ENCODE measurements at places on chromosomes 1 and 21. TPM values are rescaled to one million over a fixed set of nuclear protein-coding genes. Genes with fewer than 3 reads are reported as not detected.

DNA sequence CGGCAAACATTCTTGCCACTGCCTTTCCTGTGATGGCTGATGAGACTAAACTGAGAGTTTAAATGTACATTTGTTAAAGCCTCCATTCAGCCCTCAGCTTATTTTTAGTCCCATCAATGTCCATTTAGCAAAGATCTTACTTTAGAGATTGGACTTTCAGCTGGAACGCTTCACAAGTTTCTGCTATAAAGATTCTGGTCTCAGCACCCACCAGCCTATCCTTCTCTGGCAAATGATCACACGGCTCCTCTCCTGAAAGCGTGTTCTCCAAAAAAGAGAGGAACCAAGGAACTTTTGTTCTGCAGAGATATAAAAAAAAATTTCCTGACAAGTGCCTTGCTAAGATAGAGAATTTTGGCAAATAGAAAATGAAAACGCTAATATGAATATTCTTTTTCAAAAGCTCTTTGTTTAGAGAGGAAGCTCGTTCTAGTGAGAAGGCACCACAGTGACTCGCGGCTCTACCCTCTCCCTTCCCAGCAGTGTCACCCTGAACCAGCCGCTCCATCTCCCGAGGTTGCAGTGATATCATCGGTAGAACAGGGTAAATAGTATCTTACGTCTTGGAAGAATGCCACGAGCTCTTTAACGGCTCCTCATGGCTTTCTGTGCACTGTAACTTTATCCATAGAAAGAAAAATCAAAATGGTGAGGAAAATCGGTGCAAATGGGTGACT, 200.2 kb downstream of the APP start:
- no peak for DNase-seq

TMEM234 gene
- total RNA-seq: 22.3 TPM

GSTM1 gene
- not detected for total RNA-seq

OPRD1 gene
- not detected for total RNA-seq

DNA sequence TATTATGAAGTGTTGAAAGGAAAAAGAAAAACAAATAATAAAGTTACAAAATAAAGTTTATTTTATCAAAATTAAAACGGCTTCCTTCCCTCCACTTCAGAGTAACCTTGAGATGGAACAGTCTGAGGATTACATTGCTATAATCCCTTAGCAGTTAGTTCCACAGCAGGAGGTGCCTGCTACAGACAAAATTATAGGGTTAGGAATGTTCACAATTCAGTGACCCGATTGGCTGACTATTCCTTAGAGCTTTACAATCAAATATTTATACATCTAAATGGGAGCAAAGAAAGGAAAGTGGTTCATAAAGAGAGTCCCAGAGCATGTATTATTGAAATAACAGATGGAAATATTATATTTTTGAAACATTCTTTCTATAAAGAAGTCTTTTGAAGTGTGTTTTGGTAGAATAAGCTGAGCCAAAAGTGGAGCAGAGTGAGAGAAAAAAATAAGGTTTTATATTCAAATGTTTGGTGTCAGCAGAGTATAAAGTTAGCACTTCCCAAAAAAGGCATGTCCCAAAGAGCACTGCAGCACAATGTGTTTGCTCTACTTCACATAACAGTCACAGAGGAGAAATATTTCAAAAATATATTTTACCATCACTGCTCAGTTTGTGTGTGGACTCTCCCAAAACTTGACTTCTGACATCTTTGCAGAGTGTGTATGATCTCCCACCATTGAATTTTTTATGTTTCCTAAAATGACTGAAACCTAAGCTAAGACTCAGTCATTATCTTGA, 71.4 kb upstream of the GORAB start:
- DNase-seq: no peak

LRRN2 gene
- 3.2 TPM for total RNA-seq

DNA sequence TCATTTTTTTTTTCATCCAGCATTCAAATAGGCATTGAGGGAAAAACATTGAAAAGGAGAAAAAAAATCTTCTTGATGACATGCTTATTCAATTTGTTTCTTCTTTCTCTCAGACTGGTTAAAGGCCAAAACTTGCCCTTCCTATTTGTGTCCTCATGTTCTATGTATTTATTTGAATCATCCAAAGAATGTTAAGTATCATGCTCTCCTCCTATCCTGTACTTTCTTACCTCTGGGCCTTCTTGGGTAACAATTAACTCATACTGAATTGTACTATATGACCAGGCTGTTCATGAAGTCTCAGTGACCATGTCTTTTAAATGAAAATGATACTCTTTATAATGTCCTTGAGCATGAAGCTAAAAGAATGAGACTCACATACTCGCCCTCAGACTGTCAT, 36.5 kb upstream of the DENND1B start:
- no peak for DNase-seq

- DNase-seq: no peak
Measured at GRCh38 chr1:166978821-166979220, 3.5 kb upstream of the ILDR2 start.

DNA sequence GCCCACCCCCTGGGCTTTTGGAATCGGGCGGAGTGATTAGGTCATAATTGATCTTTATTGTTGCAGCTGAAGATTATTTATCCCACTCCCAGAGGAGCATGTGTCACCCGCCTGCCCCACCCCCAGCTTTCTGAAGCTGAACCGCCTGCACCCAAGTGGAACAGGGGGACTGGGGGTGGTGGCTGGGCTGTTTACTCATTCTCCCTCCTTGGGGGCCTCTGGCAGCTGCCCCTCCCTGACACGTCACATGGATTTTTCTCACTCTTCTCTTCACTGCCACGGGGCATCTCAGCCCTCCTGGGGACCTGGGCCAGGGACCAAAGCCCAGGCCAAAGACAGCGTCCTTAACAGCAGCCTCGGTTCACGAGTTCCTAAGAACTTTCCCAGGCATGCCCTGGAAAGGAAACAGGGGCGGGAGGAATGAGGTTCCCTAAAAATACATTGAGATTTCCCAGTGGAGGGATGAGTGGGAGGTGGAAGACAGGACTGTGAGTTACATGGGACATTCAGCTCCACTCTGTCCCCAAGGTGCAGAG, 31.6 kb upstream of the SOX13 start:
- peak; percentile 48 for DNase-seq

DNA sequence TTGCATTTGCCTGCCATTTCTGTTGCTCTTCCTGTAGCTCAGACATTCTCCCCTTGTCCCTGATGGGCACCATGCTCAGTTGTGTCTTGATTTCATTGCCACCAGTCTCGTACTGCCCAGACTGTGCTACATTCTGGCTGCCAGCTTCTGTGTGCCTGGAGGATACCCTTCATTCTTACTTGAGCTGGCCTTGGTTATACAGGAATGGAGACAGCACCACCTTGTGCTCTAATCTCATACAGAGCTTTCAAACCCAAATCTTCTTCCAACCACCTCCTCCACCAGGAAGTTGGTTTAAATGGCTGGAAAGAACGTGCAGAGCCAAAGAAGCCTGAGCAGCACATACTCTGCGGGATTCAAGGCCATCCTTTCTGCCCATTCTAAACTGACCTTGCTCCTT, 165.3 kb downstream of the SLC35F3 start:
- no peak for DNase-seq

GRCh38 chr1:115329965-115330364, 8.1 kb downstream of the NGF start:
- no peak for DNase-seq

DNA sequence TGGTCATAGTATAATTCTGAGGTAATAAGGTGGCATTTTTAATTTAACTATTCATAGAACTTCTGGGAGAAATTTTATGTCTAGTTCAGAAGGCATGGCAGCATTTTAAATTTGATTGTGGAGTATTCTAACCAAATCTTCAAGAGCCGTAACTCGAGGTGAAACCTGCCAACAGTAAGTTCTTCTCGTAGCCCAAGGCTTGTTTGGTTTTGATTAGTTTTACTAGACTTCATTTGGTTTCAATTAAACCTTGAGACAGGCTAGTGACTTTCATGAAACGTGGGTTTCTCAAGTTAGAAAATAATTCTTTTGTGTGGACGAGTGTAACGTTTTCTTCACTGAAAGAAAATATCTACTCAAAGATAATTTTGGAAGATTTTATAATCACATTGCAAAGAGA, 395.5 kb downstream of the USP25 start:
- no peak for DNase-seq

SAMD11 gene
- total RNA-seq: 6.0 TPM

ZSCAN20 gene
- total RNA-seq: 4.3 TPM

APCS gene
- not detected for total RNA-seq

NFASC gene
- total RNA-seq: 24.1 TPM

FRRS1 gene
- total RNA-seq: 6.8 TPM

- DNase-seq: no peak
Measured at GRCh38 chr1:47536646-47537118, 98.8 kb downstream of the FOXD2 start.

- DNase-seq: no peak
Measured at GRCh38 chr1:170765712-170766330, 101.9 kb downstream of the PRRX1 start.

DNA sequence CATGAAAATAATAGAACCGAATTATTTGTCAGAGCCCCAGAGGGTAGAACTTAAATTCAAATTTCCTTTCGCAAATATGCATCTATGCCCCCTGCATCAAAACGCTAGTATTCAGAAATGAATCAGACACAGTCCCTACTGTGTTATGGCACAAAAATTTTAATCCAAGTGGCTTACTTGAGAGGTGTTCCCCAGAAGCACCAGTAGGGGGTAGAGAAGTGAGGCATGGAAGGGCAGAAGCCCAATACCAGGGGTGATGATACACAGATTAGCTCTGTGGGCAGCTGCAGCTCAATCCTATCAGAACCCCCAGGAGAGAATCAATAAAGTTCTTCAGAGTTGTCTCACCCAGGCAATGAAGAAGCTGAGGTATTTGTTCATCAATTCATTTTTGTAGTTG, 342.2 kb downstream of the OMA1 start:
- DNase-seq: no peak

HES3 gene
- total RNA-seq: not detected

PTAFR gene
- total RNA-seq: 31.6 TPM

LCE3E gene
- total RNA-seq: not detected

PALMD gene
- 21.5 TPM for total RNA-seq

DNA sequence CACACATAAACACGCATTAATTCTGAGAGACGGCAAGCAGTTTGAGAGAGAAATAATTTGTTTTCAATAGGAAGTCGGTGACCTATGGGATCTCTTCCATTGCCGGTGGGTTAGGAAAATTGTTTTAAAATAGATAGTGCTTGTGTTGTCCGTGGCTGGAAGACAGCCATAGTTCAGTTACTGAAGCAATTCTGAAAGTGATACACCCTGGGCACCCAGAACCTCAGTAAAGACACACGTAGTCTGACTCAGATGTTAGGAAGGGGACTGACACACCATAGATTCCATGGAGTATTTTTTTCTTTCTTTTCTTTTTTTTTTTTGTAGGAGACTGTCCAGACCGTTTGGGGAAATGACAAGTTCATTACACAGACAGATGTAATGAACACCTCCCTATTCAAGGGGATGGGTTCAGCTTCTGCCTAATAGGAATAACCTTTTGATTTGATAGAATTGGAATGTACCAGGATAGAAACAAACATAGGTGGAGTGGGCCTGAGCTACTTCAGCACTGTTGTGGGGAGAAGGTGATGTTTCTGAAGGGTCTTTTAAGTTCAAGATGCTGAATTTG, 1.6 kb downstream of the C1orf21 start:
- no peak for DNase-seq

HES4 gene
- 26.8 TPM for total RNA-seq

DNA sequence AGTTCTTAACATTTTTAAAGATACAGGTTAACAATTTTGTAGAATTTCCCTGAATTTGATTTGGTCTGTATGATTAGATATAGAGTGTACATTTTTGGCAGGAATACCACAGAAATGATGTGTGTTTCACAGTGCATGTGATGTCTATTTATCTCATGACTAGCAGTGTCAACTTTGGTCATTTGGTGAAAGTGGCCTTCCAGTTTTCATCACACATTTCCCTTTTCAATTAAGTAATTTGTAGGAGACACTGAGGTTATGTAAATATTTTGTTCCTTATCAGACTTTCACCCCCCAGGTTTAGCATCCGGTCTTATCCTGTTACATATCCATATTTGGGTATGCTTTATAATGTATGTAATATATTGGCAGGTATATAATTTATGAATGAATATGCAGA, 41.8 kb downstream of the MAP3K7CL start:
- DNase-seq: no peak

GRCh38 chr1:204446413-204447111, 34.9 kb upstream of the PPP1R15B start:
- DNase-seq: peak; percentile 79

DNA sequence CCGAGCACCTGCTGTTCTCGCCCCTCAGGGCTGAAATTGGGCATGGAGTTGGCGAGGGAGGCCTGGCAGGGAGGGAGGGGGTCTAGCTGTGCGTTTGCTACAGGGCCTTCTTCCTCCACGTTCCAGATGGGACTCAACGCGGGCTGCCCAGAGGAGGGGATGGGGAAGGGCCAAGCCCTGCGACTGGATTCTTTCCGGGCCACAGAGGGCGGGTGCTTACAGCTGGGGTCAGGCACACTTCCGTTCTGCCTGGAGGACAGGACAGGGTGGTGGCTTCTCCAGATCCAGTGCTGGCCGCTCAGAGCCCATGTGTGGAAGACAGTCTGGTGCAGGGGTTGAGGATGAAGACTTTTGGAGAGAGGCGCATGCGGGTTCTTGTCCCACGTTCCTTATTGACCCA, 90.0 kb downstream of the EDEM3 start:
- DNase-seq: no peak

MCOLN3 gene
- 14.0 TPM for total RNA-seq

GRCh38 chr1:164608651-164609057, 49.7 kb downstream of the PBX1 start:
- DNase-seq: no peak

TSPEAR gene
- 0.23 TPM for total RNA-seq

- DNase-seq: peak; percentile 73
Measured at GRCh38 chr1:6554907-6555778, at the start of gene TAS1R1. TSS of gene TAS1R1 (plus strand) at chr1:6555307. CDS start at chr1:6555374, 67 bp downstream.

NEK2 gene
- 0.35 TPM for total RNA-seq

E2F2 gene
- 0.32 TPM for total RNA-seq

CLCA1 gene
- not detected for total RNA-seq

DNA sequence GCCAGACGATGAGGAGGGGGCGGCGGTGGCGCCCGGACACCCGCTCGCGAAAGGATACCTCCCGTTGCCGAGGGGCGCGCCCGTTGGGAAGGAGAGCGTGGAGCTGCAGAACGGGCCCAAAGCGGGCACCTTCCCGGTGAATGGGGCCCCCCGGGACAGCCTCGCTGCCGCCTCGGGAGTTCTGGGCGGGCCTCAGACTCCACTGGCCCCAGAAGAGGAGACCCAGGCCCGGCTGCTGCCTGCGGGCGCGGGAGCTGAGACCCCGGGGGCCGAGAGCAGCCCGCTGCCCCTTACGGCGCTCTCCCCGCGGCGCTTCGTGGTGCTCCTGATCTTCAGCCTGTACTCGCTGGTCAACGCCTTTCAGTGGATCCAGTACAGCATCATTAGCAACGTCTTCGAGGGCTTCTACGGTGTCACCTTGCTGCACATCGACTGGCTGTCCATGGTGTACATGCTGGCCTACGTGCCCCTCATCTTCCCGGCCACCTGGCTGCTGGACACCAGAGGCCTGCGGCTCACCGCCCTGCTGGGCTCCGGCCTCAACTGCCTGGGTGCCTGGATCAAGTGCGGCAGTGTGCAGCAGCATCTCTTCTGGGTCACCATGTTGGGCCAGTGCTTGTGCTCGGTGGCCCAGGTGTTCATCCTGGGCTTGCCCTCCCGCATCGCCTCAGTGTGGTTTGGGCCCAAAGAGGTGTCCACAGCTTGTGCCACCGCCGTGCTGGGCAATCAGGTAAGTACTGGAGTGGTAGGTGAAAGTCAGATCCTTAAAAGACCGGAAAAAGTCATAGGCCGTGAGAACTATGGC, 588 bp downstream of the FLVCR1 start:
- DNase-seq: peak; percentile 73

CRYAA gene
- not detected for total RNA-seq

AGO4 gene
- 23.6 TPM for total RNA-seq

ADCY10 gene
- total RNA-seq: 0.29 TPM

Measured in upper lobe of right lung (tissue), 1 donor.